ENCODE measurements at places on chromosomes 3 and 15.
A peak's percentile ranks its signal among the peaks of the same experiment; 100 is the strongest.

DNA sequence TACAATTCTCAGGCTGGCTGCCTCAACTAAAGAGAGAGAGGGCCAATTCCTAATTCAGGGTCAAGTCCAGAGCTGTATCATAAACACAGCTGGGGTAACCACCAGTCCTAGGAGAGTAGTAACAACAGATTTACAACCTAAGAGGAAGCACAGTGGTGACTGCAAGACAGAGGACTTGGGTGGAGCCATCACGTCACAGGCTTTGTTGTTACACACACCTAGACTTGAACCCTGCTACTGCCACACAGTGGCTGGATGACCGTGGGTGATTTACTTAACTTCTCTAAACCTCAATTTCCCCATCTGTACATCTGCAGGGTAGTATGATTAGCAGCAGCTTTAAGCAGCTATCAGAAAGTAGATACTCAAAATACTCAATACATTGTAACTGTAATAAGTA, 78.6 kb downstream of the MYLK start:
- no peak for DNase-seq

- DNase-seq, result no peak
Observed at GRCh38 chr15:65058394-65059368, 9.1 kb downstream of the RASL12 start.

DNA sequence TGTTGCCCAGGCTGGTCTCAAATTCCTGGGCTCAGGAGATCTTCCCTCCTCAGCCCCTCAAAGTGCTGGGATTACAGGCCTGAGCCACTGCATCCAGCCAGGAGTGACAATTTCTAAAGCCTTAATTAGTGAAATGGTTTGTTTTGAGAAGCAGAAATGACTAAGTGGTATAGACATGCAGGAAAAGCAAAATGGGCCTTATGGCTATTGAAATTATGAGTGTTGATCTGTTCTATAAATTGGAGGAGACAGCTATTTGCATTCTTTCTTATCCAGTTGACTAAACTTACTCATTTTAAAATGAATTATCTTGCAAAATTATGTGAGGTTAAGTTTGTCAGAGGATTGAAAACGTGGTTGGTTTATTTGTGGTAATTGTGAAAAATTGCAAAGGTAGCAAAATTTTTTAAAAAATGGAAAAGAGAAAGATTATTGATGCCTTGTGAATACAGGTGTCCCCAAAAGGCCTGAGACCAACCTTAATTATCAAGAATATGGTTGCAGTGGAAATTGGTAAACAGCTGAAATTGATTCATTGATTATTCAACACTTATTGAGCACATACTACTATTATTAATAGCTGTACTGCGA, 7.9 kb downstream of the RAP2B start:
- DNase-seq, result no peak

- DNase-seq, result no peak
Observed at GRCh38 chr15:74193299-74193718, 9.3 kb downstream of the STRA6 start.

- DNase-seq, result no peak
Observed at GRCh38 chr3:17894434-17895060, 152.1 kb upstream of the TBC1D5 start.

DNA sequence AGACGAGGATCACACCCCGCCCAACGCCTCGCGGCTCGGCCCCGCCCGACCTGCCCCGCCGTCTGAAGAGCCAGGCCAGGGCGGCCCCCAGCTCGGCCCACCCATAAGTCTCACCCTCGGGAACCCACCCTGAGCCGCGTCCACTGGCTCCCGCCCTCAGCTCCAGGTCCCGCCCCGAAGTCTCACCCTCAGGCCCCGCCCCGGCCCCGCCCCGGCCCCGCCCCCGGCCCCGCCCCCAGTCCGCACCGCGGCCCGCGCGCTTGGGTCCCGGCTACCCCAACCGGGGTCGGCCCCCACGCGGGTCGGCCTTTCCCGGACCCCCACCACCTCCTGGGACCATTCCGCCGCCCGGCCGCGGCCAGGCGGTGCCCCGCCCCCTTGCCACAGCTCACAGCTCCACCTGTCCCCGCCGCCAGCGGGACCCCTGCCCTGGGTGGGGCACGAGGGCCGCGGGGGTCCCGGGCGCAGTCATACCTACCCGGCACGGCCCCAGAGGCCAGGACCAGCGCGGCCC, 489 bp downstream of the CSPG5 start:
- DNase-seq, result no peak

GRCh38 chr3:65479990-65480389, 558.7 kb downstream of the MAGI1 start:
- DNase-seq, result no peak

DNA sequence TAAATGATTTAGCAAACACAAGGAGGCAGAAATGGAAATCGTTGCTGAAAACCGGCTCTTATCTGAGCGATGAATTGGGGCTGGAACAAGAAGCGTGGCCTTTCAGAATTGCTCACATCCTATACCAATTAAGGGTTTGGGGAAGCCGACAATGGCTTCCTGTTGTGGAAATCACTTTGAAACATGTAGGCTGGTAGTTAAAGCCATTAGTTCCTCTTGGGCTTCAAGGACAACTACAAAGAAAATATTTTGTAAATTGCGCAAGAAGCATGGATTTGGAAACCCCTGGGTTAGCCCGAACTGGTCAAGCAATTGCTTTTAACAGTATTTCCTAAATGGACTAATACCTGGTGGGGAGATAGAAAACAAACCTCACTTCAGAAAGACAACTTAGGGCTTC, 182.4 kb downstream of the ADAMTS9 start:
- DNase-seq, result no peak

DNA sequence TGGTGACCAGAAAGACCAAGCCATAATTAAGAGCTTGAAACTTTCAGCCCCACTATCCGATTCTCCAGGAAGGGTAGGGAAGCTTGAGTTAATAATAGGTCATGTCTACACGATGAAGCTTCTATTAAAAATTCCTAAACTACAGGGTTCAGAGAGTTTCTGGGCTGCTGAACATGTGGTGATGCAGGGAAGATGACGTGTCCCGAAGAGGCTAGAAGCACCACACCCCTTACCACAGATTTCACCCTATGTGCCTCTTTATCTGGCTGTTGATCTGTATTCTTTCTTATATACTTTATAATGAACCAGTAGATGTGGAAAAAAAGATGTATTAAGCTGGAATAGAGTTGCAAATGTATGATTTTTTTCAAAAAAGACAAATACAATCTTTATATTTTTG, 473.4 kb downstream of the NLGN1 start:
- no peak for DNase-seq

GRCh38 chr15:70596354-70597055, 166.9 kb downstream of the UACA start:
- DNase-seq, result peak; percentile 52

GRCh38 chr15:90818251-90819210, 49.9 kb upstream of the FURIN start:
- DNase-seq, result no peak

DNA sequence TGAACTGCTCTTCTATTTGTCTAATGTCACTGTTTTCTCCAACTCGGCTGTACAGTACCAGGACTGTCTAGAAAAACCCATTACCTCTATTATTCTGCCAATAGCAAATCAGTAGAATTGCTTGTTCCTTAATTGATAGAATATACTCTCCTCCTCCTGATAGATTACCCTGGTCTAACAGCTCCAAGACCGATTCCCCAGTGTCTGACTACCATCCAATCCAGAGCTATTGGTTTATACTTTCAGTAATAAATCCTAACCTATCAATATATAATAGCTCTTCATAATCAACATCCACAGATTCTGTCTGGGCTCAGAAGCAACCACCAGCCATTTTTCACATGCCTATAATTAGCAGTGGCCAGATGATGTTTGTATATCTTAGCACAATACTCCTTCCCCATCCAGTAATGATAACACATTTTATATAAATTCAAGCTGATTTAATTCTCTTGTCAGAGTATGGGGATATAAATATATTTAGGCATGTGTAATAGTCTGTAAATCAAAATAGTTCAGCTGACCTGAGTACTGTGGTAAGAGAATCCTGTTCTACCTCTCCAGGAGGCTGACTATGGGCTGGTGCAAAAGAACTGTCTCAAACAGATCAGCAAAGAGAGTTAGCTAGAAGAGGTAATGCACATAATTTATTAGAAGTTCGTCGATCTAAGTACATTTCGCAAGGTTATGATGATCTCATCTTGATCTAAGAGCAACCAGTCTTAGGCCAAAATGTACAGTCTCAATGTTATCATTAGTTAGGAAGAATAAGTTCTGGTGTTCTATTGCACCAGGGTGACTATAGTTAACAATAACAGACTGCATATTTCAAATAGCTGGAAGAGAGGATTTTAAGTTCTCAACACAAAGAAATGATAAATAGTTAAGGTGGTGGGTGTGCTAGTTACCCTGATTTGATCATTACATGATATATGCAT, 193.4 kb downstream of the SHOX2 start:
- DNase-seq, result no peak

DNA sequence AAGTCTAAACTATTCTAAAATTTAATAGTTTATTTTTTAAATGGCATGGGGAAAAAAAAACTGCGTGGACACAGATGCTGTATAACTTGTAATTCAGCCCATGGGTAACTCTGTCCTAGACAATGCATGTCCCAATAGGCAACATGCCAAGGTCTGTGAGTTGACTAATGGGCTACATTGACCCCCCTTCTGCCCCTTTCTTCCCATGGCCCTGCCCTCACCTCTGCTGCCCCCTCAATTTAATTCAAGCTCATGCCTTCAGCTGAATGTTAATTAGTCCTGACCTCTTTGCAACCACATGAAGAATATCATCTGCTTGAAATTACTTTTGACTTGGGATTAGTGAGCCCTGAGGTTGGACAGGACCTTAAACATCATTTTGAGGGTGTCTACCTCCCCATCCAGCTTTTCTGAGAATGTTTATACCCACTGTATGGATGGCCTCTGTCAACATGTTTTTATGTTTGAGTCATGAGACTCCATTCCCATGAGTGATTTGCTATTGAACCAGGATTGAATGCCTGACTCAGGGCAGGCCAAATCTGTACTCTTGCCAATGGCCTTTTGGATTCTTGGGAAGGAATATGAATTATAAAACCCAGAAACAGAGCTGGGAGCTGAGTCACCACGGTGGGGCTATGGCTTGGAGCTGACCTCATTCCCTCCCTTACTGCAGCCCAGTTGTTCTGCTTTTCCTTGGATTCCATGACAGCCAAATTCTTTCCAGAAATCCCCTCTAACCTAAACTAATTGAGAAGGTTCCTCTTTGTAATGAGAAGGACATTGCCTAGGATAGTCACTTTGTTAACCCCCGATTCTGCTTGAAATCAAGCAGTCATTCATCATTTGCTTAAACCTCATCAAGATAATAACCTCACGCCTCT, 33.5 kb upstream of the PDE8A start:
- peak; percentile 74 for DNase-seq

DNA sequence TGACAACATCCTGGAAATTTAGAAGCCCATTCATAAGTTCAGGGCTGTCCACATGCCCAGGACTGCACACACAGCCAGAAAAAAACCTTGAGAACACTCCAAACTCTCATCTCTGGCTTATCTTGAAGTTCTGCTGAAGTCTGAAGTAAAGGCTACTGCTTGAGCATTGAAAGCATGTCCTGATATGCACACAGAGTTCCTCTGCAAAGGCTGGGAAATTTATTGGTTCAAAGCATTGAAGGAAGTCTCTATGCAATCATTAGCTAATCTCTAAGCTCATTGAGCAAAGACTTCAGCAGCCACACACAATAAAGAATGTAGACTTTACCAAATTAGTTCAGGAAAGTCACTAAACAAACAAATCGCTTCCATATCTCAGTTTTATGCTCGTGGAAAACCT, 162.0 kb upstream of the STT3B start:
- DNase-seq, result no peak

DNA sequence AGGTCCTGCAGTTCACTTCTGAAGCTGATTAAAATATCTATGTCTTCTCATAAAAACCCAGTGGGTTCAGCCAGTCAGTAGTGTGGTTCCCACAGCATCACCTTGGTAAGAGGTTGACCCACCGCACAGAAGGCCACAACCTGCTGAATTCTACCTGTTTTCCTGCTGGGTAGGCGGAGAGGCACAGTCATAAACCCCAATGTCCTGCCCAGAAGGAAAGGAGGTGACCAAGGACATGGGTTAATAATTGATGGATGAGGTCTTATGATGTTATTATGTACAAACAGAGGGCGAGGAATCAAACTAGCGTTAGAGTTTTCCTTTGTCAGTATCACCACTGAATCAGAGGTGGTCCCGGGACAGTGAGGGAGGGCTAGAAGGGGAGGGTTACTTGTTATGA, 27.8 kb downstream of the CA12 start:
- DNase-seq, result no peak

DNA sequence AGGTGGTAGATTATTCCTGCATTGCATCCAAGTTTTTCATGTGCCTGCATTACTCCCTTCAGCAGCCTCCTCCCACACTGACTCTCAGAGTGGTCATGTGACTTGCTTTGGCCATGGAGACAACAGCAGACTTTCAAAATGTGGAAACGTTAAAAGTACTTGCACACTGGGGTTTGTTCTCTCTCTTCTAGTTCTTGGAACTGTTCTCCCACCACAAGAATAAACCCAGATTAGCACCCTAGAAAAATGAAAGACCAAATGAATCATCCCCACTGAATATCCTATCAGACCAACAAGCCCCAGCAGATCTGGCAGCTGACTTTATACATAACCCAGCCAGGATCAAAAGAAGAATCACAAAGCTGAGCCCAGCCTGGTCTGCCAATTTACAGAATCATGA, 398.5 kb downstream of the VPS13C start:
- DNase-seq, result no peak

GRCh38 chr3:64361962-64362735, 136.9 kb upstream of the PRICKLE2 start:
- no peak for DNase-seq

- DNase-seq, result no peak
Observed at GRCh38 chr15:38217788-38218609, 34.6 kb upstream of the SPRED1 start.

- DNase-seq, result no peak
Observed at GRCh38 chr3:173785004-173785403, 387.5 kb downstream of the NLGN1 start.

DNA sequence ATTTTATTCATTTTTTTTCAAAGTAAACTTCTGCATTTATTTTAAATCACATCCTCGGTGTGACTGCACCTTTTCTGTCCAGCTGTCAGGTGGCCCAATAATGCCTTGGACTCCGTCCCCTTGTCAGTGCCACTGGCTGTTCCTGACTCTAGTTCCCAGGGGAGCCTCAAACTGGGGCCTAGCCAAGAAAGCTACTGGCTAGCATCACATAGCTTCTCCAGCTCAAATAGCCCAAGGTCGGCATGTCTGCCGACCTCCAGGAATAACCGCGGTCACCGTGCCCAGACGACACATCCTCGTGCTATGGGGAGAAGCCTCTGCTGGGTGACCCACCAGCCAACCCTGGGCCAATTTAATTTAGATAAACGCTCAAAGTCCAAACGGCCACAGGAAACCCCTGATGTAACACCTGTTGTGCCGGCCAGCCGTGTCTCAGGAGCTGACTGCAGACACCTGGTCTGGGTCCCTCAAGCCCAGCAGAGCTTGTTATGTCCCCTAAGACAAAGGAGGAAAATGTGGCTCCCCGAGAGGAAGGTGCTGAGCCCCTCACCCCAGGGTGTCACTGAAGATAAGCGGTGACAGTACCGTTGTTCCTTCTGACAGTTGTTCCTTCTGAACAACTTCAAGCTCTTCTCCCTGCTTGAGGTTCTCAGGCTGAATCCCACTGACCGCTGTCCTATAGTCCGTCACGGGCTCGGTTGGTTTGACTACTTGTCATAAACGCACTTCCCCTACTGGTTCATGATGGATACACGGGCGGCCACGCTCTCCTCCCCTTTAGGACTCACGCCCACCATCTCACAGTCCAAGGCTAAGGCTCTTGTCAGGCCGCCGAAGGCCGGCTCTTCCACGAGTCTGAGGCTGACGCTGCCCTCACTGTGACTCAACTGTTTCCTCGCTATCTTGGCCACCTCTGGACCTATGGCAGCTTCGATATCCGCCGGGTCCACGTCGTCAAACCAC, 126.2 kb downstream of the KLF13 start:
- no peak for DNase-seq
